Esophagus squamous epithelium (tissue), 5 donors: ENCODE measurements at places on chromosomes 1 and 21.

- DNase-seq = no peak
Measured at GRCh38 chr1:181577475-181577874, 94.2 kb downstream of the CACNA1E start.

DNA sequence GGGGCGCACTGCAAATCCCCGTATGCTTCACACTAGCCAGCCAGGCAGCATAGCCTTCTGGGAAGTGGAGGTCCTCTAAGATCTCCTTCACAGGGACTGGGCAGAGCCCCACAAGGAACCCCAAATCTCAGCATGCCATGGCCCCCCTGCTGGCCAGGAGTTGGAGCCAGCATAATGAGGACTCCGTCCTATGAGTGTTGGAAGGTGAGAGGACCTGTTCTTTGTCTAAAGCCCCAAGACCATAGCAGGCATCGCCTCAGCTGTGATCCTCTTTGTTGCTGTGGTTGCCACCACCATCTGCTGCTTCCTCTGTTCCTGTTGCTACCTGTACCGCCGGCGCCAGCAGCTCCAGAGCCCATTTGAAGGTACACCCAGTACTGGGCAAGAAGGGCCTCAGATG, 1.5 kb downstream of the SHISA4 start:
- no peak for DNase-seq

DNA sequence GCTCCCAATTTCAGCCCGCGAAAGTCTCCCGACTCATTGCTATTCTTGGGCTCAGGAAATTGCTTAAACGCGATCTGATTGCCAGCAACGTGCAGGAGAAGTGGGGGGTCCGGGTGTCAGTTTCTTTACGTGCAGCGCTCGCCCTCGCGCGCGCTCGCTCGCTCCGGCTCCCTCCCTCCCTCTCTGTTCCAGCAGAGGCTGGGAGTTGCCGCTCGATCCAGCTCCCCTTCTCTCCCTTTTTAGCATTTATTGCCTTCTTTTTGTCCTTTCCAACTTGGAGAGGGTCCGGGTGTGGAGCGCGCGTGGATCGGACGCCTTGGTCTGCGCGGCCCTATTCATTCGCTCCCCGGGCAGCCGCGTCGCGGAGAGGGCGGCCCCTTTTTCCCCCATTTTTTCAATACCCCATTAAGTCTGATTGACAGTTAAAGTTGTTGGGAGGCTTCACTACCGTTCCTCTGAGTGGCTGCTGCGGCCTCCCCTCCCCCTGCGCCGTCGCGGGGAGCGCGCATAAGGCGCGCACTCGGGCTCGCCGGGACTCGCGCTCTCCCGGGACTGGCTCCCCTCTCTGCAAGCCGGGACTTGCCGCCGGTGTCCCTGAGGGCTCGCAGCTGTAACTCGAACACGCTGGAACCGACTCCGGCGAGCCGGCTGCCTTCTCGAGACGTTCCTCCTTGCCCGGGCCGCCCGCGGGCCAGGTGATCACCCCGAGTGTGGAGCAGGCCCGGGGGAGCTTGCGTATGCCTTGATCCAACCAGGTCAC, at the start of gene DHRS3:
DHRS3 (minus strand) TSS at position 310 of the 760 bp plus-strand sequence. CDS start 862 bp downstream, outside the sequence.
- no peak for DNase-seq

DNA sequence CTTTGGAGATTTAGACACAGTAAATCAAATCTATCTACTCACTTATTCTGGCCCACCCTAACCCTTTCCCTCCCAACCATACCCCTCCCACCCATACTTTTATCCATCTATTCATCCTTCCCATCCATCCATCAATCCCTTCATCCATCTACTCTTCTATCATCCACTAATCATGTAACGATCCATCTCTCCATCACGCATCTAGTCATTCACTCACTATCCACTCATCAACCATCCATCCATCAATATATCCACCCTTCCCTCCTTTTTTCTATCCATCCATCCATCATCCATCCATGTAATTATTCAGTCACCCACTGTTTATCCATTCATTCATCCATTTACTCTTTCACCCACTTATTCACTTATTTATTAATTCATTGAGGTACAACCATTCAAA, 74.0 kb downstream of the FOXD2 start:
- no peak for DNase-seq

- no peak for DNase-seq
Measured at GRCh38 chr1:66728021-66728420, 24.2 kb upstream of the DYNLT5 start.

- DNase-seq = no peak
Measured at GRCh38 chr1:2199042-2199810, 4.7 kb upstream of the FAAP20 start.

GRCh38 chr1:165114022-165114888, 242.3 kb downstream of the LMX1A start:
- no peak for DNase-seq

DNA sequence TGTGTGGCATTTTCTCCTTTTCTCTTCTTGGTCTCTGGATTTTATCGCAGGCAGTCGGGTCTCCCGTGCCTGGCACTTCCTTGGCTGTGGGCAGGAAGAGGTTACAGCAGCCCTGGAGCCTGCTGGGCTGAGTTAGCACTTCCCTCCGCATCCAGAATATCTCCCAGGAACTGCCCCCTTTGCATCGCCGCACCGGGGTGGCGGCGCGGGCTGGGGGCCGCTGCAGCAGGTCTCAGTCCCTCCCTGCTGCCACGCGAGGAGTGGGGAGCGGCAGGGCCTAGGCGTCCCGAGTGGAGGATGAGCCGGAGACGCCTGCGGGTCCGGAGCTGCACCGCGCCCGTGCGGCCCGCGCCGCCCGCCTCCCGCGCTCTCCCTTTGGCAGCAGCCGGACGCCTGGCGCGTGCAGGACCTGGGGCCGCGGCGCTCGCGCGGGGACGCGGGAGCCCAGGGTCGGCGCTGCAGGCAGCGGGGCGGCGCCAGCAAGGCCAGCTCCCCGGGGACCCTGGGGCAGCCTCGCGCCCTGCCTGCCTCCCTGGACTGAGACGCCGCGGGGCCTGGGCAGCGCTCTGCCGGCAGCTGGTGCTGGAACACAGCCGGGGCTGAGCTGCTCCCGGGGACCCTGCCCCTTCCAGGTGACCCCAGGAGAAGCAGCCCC, 192.8 kb downstream of the PRDM2 start:
- DNase-seq = no peak

GRCh38 chr1:108129999-108130398, 70.1 kb downstream of the SLC25A24 start:
- no peak for DNase-seq
